WTC11 (cell line): ENCODE measurements at places on chromosomes 11 and 22. TPM values are rescaled to one million over a fixed set of nuclear protein-coding genes. Genes with fewer than 3 reads are reported as not detected.
A peak's percentile ranks its signal among the peaks of the same experiment; 100 is the strongest.

- H3K27me3 ChIP-seq, result no peaks in the 10 kb centered on the region
- no peak for DNase-seq
- H3K36me3 ChIP-seq, result no peaks in the 10 kb centered on the region
- no peak overlapping the region for H3K27ac ChIP-seq
- H3K4me3 ChIP-seq, result no peak overlapping the region
Measured at GRCh38 chr11:16997624-16998023, 16.6 kb downstream of the PLEKHA7 start.

DNA sequence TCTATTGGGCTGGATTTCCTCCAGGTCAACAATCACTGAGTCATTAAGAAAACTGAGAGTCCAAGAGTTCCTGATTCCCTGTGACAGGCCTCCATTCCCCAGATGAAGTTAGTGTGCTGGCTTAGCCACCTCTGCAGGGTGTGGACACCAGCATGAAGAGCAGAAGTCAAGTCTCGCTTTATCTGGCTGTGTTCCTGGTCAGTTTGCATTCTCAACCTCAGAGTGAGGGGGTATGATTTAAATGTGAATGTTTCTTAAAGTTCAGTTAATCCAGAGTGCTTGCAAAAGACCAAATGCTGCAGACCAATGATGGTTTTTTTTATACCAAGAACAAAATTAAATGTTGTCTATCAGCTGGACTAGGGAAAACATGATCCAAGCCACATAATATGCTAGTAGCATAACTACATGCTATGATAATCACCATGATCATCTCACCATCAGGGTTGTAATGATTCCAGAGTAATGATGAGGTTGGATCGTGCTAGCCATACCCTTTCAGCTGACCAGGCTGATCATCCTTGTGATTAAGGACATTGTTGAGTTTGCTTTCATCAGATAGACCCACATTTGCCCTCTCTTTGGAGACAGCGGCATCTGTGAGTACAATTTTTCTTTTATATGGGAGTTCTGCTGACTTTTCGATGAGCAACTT is 145.8 kb upstream of the ARHGAP20 start:
- H3K27me3 ChIP-seq, result no peaks in the 10 kb centered on the region
- DNase-seq, result no peak
- no peak overlapping the region for H3K27ac ChIP-seq
- no peaks in the 10 kb centered on the region for H3K36me3 ChIP-seq
- H3K4me1 ChIP-seq, result peaks cover 11% of the 10 kb centered on the region
- H3K4me3 ChIP-seq, result no peak overlapping the region

DNA sequence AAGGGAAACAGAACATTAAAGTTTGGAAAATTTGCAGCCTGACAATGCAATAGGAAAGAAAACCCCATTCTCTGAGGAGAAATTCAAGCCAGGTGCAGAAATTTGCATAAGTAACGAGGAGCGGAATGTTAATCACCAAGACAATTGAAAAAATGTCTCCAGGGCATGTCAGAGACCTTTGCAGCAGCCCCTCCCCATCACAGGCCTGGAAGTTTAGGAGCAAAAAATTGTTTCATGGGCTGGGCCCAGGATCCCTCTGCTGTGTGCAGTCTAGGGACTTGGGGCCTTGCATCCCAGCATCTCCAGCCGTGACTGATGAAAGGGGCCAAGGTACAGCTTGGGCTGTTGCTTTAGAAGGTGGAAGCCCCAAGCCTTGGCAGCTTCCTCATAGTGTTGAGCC is 780.2 kb downstream of the LRRC4C start:
- 0 out of 2 replicates have a peak overlapping the region, but pooled peaks have one; percentile 0 for H3K4me3 ChIP-seq
- peak overlapping the region; percentile 93 for H3K27ac ChIP-seq
- H3K36me3 ChIP-seq, result peaks cover 27% of the 10 kb centered on the region
- peaks cover 28% of the 10 kb centered on the region for H3K4me1 ChIP-seq

DNA sequence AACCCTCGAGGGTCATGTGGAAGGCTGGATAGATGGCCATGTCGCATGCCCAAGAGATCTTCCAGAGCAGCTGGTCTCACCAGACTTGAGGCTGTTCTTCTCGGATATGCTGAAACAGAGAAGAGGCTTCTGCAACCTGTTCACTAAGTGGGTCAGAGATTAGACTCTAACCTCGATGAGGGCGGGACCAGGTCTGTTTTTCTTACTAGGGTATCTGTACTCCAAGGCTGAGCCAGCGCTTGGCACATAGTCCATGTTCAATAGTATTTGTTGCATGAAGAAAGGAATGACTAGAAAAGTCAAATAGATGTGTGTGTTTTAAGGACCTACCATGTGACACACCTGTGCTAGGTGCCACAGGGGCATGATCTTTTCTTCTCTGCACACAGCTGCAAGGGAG is 43.6 kb downstream of the ABTB2 start:
- no peak overlapping the region for H3K27ac ChIP-seq
- no peaks in the 10 kb centered on the region for H3K36me3 ChIP-seq
- DNase-seq, result no peak
- no peaks in the 10 kb centered on the region for H3K27me3 ChIP-seq
- peaks cover 36% of the 10 kb centered on the region for H3K4me1 ChIP-seq
- H3K4me3 ChIP-seq, result no peak overlapping the region

GRCh38 chr11:74418509-74418895 is 20.3 kb upstream of the PGM2L1 start:
- no peak overlapping the region for H3K27ac ChIP-seq
- H3K27me3 ChIP-seq, result no peaks in the 10 kb centered on the region
- peaks cover 3% of the 10 kb centered on the region for H3K4me1 ChIP-seq
- no peaks in the 10 kb centered on the region for H3K36me3 ChIP-seq
- H3K4me3 ChIP-seq, result no peak overlapping the region
- no peak for DNase-seq

Gene IGSF22
- total RNA-seq, result 0.32 to 0.64 TPM (median 0.52 TPM) in 3 replicates

GRCh38 chr11:56307836-56308235 is 7.1 kb upstream of the OR8K3 start:
- peaks cover 2% of the 10 kb centered on the region for H3K27me3 ChIP-seq
- H3K36me3 ChIP-seq, result peaks cover 26% of the 10 kb centered on the region
- no peak overlapping the region for H3K4me3 ChIP-seq
- DNase-seq, result no peak
- no peaks in the 10 kb centered on the region for H3K4me1 ChIP-seq

- H3K36me3 ChIP-seq, result no peaks in the 10 kb centered on the region
- peaks cover 23% of the 10 kb centered on the region for H3K27me3 ChIP-seq
- H3K4me1 ChIP-seq, result peaks cover 11% of the 10 kb centered on the region
- H3K27ac ChIP-seq, result no peak overlapping the region
- no peak for DNase-seq
Measured at GRCh38 chr11:124672536-124673215, 863 bp downstream of the SIAE start.

- no peak for DNase-seq
- peaks cover 37% of the 10 kb centered on the region for H3K4me1 ChIP-seq
- no peak overlapping the region for H3K4me3 ChIP-seq
- H3K27me3 ChIP-seq, result no peaks in the 10 kb centered on the region
- no peaks in the 10 kb centered on the region for H3K36me3 ChIP-seq
- no peak overlapping the region for H3K27ac ChIP-seq
Measured at GRCh38 chr11:26575946-26576345, 3.9 kb upstream of the MUC15 start.

DNA sequence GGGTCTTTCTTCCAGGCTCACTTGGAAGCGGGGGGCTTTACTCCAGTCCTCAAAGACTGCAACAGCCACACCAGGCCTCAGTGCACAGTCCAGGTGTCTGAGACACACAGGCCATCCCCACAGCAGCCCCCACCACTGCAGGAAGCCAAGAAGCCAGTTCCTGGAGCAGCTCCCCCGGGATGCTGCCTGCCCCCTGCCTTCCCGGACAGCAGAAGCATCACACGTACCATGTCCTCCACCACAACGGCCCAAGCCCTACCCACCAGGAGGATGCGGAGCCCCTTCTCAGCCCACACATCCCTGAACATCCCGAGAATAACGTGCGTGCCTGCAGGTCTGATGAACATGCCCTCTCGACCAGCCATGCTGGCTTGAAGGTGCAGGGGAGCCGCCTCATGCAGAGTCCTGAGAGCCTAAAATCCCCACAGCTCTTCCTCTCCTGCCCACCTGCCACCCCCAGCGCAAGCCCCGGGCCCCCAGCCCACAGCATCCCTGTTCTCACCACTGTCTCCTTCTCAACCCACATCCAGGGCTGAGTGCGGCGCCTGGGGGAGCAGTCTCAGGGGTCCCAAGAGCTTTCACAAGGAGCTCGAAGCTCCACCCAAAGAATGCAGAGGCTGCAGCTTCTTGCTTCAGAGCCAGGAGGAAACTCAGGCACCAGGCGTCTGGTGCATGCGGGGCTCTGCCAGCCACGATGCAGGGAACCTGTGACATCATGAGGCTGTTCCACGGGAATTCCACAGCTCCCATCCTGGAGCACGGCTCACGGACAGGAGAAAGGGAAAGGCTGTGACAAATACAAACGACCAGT is 209.6 kb downstream of the BRD1 start:
- peaks cover 2% of the 10 kb centered on the region; the same call in 1 of the 2 replicates for H3K27me3 ChIP-seq
- no peaks in the 10 kb centered on the region for H3K4me1 ChIP-seq
- H3K4me3 ChIP-seq, result no peak overlapping the region

- peak; percentile 59 for DNase-seq
- H3K4me3 ChIP-seq, result peak within 1 kb of the TSS; percentile 82
- peaks cover 2% of the 10 kb centered on the region for H3K36me3 ChIP-seq
- H3K27me3 ChIP-seq, result peaks cover 85% of the 10 kb centered on the region
Measured at GRCh38 chr11:17351510-17352176, at the start of gene NCR3LG1. NCR3LG1 (plus strand) TSS chr11:17351800; CDS start chr11:17351970, 170 bp downstream.

DNA sequence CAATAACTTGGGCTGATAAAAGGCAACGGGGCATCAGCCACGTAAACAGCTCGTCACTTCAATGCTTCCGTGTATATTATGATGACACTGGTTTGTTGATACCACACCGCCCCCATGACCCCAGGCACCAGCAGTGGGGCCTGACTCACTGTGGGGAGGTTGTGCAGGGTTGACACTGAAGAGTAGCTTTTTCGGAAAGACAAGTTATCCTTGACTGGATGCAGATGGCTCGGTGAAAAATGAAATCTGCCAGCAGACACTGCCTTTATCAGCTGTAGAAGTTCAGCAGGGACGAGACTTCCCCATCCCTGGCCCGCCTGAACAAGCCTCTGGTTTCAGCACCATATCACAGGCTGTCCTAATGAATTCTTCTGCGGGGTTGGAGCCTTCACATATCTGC is 55.6 kb downstream of the WT1 start:
- H3K36me3 ChIP-seq, result no peaks in the 10 kb centered on the region
- 0 out of 2 replicates have a peak, but pooled peaks cover 2% of the 10 kb centered on the region for H3K4me1 ChIP-seq
- H3K4me3 ChIP-seq, result no peak overlapping the region
- no peak overlapping the region for H3K27ac ChIP-seq
- H3K27me3 ChIP-seq, result peaks cover 10% of the 10 kb centered on the region

DNA sequence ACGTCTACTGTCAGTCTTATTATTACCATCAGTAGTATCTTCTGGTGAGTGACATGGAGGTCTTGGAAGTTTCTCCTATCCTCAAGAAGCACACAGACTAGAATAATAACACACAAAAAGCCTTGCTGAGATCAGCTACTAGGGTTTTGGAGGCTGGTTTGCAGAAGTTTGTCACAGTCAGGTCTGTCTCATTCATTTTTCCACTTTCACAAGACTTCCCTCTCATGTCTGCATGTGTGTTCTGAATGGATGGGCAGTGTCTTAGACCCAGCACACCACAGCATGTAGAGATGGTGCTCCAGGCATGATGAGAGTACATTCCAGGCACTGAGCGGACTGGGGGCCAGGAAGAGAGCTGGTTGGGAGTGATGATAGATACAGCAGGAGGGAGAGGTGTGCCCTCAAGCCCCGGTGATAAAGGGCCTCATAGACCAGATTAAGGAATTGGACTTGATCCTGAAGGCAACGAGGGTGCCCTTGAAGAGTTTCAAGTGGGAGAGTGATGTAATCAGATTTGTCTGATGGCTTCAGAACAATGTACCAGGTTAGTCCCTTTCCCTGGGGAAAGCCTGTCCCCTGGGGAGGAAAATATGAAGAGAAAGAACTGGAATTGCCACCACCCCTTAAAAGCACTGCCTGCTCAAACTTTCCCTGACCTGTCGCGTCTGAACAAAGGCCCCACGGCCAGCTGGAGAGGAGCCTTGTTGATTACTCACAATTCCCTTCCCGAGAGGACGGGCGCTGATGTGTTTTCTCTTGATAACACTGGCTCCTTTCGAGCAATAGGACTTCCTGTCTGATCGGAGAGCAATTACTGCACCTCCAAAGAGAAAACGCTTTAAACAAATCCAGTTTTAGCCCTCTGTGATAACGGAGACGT is 45.1 kb upstream of the LMO2 start:
- H3K27ac ChIP-seq, result no peak overlapping the region
- H3K27me3 ChIP-seq, result peaks cover 5% of the 10 kb centered on the region
- no peak overlapping the region for H3K4me3 ChIP-seq
- peaks cover 7% of the 10 kb centered on the region for H3K36me3 ChIP-seq
- H3K4me1 ChIP-seq, result peaks cover 22% of the 10 kb centered on the region
